ENCODE measurements at places on chromosomes 12 and 14.

- DNase-seq, result no peak
Observed at GRCh38 chr12:95532851-95533250, 18.4 kb downstream of the USP44 start.

- DNase-seq, result no peak
Observed at GRCh38 chr14:74018174-74018585, 908 bp downstream of the ENTPD5 start.

GRCh38 chr14:34355584-34356263 lies 106.3 kb downstream of the SPTSSA start:
- DNase-seq, result no peak

DNA sequence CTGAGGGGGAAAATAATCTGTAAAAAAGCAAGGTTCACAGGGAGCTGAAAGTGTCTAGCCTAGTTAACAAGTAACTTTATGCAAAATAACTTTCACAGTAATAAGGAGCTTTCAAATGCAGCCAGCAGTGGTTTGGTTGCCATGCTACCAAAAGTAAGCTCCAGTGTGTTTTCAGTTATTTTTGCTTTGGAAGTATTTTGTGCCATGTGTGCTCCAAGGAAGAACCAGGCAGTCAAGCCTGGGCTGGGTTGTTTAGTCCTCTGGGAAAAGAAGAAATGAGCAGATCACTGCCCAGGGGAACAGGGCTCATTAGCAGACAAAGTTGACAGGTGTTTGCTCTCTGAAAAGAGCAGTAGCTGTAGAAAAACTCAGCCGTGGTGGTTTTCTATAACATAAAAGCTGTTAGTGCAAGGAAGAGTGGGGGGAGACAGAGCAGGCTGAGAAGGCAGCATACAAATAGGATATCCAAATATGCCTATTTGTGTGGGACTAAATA lies 92.8 kb upstream of the TMTC2 start:
- DNase-seq, result no peak

GRCh38 chr12:15520083-15520482 lies 197.8 kb downstream of the PTPRO start:
- DNase-seq, result no peak

- no peak for DNase-seq
Observed at GRCh38 chr14:65650826-65651225, 238.3 kb downstream of the FUT8 start.

GRCh38 chr12:124792961-124793441 lies 70.7 kb downstream of the SCARB1 start:
- no peak for DNase-seq

DNA sequence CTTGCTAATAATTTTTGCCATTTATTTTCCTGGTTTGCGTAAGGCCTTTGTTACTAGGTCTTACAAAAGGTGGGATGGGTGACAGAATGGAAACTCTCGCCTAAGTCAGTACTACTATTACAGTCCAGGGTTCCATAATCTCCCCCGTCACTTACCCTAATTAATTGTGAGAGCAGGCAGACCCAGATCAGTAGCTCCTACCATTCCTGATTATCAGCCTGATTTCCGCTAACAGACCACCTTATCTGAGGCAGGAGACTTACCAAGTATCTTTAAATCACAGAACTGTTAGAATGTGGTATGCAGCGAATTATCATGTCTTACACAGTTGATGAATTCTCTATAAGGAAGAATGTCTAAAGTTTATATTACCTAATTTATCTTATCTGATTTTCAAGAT lies 234.7 kb downstream of the FOXN3 start:
- no peak for DNase-seq

- DNase-seq, result no peak
Observed at GRCh38 chr12:10571141-10571540, 42.3 kb downstream of the MAGOHB start.

GRCh38 chr14:100306998-100307765 lies 938 bp upstream of the SLC25A29 start:
- DNase-seq, result no peak

Measured in GM12892 (cell line).